A549 treated with AZD2906 at 1 μM for 4 hours (cell line): ENCODE measurements at places on chromosomes 1 and 21. TPM values are rescaled to one million over a fixed set of nuclear protein-coding genes. Genes with fewer than 3 reads are reported as not detected.

The RGS1 gene
- total RNA-seq: not detected in 5 replicates

The LCE1A gene
- not detected in 5 replicates for total RNA-seq

The LCE2C gene
- not detected in 5 replicates for total RNA-seq

The ZZZ3 gene
- total RNA-seq: 14.8 to 19.7 TPM (median 14.8 TPM) in 5 replicates
